EH (cell line): ENCODE measurements at places on chromosomes 6 and 20.

DNA sequence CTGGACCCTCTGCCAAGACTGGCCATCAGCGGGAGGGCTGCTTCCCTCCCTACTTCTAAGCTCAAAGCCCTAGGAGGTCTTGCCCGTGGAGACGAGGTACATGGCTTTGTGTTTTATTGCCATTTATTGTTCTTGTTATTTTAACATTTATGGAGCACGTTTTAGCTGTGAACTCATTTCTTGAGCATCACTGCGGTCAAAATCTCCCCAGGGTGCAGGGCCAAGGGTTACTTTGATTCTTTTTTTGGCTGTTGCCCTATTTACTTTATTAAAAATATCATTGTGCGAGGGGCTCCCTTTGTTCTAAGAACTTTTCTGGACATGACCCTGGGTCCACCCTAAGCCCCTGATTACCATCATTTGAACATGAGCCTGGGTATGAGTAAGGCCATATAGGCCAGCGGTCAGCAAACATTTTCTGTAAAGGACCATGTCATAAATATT is 51.6 kb downstream of the EYA2 start:
- peak; percentile 58 for DNase-seq

DNA sequence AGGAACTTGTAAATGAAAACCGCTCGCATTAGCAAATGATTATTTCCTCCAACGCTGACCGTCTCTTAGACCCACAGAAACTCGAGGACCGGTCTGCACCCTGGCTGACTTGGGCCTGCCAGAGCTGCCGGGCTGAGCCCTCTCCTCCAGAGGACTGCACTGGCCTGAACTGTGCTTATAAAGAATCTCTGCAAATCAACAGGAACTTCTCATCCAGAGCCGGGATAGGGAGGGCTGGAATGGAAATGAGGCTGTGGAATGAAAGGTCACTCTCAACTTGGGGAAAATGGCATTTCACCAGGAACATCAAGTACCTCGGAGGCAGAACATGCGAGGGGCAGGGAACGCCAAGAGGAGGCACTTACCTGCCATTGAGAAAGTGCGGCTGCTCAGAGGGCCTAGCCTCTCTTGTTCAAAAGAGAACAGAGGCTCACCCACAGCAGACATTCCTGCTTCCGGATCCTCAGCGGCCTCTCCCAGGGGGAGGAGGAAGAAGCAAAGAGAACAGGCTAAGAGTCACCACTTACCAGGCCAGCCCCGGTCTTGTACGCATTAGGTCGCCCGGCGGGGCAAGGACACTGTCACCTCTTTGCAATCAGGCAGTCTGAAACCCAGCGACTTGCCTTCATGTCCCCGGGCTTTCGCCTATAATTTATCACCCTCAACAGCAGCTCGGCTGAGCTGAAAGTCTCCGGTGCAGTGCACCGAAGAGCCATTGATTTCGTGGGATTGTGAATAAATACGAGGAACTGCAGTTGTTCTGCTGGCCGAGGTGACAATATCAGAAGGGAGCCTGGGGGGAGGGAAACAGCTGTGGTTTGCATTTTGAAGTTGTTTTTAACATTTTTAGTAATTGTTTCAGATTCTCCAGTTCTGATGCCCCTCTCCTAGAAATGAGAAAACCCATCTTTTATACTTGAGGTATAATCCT is 37.6 kb downstream of the ZMYND8 start:
- DNase-seq, result peak; percentile 84

- no peak for DNase-seq
Measured at GRCh38 chr20:44031001-44031574, 116.4 kb downstream of the TOX2 start.

GRCh38 chr20:35285806-35286076 is 1.2 kb upstream of the EIF6 start:
- DNase-seq, result no peak

GRCh38 chr20:23867152-23867776 is 12.3 kb downstream of the CST5 start:
- DNase-seq, result no peak

DNA sequence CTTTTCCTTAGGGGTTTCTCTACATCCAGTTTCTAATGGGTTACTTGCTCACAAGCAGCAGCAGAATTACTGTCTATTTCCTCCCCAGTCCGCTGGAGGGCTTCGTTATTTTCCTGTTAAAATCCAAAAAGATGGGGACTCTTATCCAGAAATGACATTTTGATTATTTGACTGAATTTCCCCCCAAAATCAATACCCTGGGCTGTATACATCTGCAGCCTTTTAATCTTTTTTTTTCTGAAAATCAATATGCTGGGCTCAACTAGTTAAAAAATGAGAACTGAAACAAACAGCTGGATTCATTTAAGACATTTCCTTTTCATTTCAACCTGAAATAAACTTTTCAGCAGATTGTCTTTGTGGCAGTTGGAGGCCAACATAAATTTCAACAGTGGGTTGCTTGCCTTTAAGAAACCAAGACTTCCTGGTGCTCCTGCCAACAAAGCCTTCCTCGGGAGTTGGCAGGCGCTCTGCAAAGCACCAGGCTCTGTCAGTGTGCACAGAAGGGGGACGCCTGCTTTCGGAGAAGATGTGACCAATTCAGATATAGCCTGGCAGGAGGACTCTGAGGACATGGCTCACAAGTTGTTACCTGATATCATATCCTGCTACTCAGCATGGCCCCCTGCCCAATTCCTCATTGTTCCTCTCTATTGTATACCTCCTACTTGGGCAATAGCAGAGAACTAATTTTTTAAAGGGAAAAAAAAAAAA is 204.7 kb upstream of the ARG1 start:
- peak; percentile 17 for DNase-seq

- DNase-seq, result peak; percentile 83
Measured at GRCh38 chr6:90256698-90257485, 39.8 kb downstream of the BACH2 start.

GRCh38 chr20:50381771-50382593 is 128.2 kb upstream of the PTPN1 start:
- no peak for DNase-seq

GRCh38 chr6:1226277-1227099 is 85.4 kb upstream of the FOXQ1 start:
- DNase-seq, result no peak

- no peak for DNase-seq
Measured at GRCh38 chr20:34736106-34736735, 32.1 kb downstream of the TP53INP2 start.

DNA sequence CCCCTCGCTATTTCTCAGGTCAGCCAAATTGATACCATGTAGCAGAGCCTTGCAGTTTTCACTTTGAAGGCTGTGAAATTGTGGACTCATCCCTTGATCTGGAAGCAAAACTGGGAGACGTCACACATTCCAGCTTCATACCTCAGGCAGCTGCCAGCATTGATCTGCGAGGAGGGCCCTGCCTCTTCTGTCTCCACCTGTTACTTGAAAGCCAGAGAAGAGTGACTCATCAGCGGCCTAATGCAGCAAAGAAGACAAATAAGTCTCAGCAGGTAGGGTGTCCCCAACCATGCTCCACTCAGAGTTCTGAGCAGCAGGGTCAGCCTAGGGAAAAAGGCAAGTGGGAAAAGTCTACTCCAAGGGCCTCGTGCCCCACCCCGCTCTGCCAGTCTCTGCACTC is 69.4 kb upstream of the BMP2 start:
- DNase-seq, result no peak

DNA sequence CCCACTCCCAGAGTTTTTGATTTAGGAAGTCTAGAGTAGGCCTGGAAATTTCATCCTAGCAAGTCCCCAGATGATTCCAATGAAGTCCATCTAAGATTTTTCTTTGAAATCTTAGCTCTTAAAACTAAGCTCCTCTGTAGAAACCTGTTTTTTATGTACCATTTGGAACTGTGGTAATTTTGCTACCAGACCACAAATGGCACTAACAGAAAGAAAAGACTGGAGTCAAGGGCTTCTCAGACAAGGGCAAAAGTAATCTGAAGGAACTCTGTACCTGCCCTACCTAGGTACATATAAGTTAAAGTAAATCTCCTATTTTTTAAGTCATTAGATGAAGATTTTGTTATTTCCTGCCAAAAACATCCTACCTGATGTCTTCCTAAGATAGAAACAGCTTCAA is 155.0 kb upstream of the HTR1E start:
- DNase-seq, result no peak

- peak; percentile 16 for DNase-seq
Measured at GRCh38 chr6:138885156-138885819, 89.4 kb downstream of the ECT2L start.

DNA sequence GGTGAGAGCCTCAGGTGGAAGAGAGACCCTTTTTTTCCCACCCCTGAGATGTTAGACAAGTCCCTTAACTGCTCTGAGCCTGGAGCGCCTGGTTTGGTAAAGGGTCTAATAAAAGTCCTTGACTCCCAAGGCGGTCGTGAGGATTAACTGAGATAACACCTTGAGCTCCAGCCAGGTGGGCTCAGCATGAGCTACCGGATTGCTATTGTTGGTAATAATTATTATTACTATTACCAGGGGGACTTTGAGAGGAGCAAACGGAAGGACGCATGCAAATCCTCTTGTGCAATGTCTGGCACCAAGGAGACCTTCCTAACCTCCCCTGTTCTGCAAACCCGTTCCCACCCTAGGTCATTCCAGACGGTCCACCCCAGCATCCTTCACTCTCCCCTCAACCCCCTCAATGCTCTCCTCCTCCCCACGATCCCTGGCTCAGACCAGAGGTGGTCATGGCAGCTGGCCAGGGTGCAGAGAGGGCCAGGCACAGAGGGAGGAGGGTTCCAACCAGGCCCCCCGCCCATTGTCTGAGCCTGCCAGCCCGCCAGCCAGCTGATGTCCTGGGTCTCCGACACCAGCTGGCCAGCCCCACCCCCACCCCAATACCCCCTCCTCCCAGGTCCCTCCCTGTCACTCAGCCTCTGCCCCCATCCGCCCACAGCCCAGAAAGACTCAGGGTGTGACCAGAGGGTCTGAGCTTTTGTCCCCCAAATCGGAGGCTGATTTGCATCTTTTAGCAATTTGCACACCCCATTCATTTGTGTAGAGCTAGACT is 14.3 kb upstream of the CBFA2T2 start:
- no peak for DNase-seq

DNA sequence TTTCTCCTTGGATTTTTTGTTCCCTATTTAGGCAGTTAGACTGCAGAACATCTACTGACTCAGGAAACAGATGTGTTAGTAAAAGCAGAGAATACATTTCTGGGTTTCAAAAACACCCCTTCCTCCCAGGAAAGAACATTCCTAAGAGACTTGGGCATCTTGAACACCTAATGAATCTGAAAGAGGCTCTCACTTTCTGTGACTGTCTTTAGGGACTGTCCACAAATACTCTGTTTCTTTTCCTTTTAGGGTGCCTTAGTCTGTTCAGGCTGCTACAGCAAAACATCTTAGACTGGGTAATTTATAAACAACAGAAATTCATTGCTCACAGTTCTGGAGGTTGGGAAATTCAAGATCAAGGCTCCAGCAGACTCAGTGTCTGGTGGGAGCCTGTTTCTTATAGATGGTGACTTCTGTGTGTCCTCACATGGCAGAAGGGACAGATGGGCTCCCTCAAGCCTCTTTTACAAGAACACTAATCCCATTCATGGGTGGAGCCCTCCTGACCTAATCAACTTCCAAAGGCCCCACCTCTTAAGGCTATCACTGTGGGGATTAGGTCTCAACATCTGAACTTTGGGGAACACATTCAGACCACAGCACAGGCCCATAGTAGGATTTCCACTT is 19.4 kb upstream of the CCN5 start:
- peak; percentile 87 for DNase-seq

GRCh38 chr6:167748458-167749379 is 78.0 kb upstream of the AFDN start:
- no peak for DNase-seq

GRCh38 chr6:2982426-2983117 is 11.2 kb upstream of the SERPINB6 start:
- no peak for DNase-seq

DNA sequence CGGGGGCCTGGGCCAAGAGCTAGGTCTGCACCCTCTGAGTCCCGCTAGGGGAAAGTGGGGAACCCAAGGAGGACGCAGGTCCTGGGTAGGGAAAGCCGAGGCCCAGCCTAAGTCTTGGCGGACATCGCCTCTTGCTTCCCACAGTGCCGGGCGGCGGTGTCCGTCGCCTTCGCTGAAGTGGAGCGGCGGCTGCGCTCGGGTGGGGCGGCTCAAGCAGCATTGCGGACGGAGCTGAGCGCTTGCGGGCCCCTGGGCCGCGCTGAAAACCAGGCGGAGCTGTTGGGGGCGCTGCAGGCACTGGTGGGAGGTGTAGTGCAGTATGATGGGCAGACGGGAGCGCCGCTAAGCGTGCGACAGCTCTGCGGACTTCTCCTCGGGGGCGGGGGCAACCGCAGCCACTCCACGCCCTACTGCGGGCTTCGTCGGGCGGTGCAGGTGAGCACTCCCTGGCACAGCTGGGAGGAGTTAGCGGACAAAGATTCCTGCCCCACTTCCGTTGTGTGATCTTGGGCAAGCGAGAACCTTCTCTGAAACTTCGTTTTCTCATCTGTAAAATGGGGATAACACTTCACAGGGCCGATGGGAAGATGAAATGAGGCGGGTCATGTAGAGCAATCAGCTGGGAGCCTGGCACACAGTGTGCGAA is 4.2 kb downstream of the PRSS16 start:
- peak; percentile 41 for DNase-seq

GRCh38 chr6:150537491-150537890 is 62.2 kb upstream of the PLEKHG1 start:
- DNase-seq, result no peak

DNA sequence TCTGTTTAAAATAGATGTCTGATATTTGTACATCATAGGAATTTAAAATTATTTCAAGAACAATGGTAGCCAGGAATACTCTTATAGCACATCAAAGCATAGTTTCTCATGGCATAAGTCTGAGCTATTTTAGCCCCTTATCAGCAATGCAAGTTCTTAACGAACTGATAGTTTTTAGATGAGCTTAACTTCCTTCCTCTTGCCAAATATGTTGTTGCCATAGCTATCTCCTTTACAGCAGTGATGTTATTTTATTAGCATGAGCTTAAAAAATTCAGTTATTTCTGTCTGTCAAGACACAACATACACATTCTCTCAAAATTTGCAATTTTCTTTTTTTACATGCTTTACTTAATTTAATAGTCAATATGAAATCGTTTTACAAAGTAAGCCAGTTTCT is 867.2 kb downstream of the PHF3 start:
- DNase-seq, result no peak

GRCh38 chr20:35291654-35292503 is at the start of gene FAM83C:
FAM83C (minus strand) TSS chr20:35292425; CDS start chr20:35292304, 121 bp downstream.
- DNase-seq, result no peak

GRCh38 chr6:147166360-147166944 is 37.8 kb upstream of the STXBP5 start:
- peak; percentile 26 for DNase-seq

GRCh38 chr6:5308066-5308465 is 46.8 kb downstream of the FARS2 start:
- DNase-seq, result peak; percentile 15

DNA sequence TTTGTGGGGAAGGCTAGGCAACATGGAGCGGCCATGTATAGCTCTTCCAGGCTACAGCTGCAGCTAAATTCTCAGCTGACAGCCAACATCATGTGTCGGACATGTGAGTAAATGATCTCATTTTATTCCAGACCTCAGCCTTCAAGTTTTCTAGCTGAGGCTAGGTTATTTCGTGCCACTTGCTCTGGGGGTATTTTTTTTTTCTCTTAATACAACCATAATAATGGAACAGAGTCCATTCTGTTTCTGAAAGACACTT is 573.5 kb downstream of the CD109 start:
- no peak for DNase-seq

GRCh38 chr6:126661646-126662045 is 321.7 kb downstream of the CENPW start:
- DNase-seq, result peak; percentile 94
